ENCODE measurements at places on chromosomes 12 and 14.

GRCh38 chr14:88204221-88204620 is 118.8 kb downstream of the KCNK10 start:
- DNase-seq, result no peak

GRCh38 chr12:59700153-59700450 is 104.3 kb downstream of the SLC16A7 start:
- no peak for DNase-seq

- DNase-seq, result no peak
Measured at GRCh38 chr14:38419579-38419978, 163.7 kb upstream of the CLEC14A start.

DNA sequence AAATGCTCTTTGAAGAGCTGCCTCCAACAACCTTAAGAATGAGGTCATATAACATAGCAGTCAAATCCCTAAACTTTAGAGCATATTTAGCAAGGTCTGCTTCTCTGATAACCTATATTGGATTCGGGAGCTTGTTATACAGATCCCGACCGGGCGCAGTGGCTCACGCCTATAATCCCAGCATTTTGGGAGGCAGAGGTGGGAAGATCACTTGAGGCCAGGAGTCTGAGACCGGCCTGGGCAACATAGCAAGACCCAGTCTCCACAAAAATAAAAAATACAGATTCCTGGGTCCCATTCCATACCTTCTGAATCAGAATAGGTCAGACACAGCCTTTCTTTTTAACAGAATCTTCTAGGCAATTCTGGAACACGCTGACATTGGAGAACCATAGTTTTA is 46.7 kb downstream of the SPRING1 start:
- no peak for DNase-seq

- DNase-seq, result peak; percentile 28
Measured at GRCh38 chr14:59698793-59699192, 122.2 kb upstream of the CCDC175 start.

DNA sequence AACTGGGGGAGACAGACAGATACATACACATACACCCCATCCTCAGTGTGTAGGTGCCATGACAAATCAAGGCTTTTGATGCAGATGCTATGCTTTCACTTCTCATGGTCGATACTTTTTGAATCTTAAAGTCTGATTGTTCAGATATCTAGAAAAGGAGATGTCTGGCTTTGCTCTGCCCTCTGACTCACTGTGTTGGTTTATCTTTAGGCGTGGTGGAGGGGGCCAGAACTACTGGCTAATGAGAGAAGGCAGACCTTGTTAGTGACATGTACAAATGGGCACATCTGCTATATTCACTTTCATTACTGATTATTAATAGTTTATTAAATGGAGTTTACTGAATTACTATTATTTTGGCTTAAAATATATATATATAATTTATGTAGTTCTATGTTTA is 444.3 kb upstream of the RGS6 start:
- no peak for DNase-seq

DNA sequence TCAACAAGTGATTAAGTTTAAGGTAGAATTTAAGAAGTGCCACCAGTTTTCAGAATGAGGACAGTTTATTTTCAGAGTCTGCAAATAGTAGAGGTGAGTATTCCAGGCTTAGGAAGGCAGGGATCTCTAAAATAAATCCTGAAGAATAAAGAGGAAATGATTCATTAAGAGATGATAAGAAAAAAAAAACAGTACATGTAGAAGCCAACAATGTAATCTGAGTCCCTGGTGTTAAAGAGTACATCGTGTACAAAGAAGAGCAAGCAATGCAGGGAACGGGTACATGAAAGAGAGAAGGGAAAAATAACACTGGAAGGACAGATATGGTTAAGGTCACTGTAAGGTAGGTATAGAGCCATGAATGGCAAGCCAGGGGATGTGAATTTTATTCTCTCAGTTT is 95.2 kb upstream of the FOXG1 start:
- DNase-seq, result peak; percentile 22

GRCh38 chr12:56193025-56193578 is 3.8 kb upstream of the SMARCC2 start:
- DNase-seq, result peak; percentile 80

GRCh38 chr12:76018111-76018510 is 13.5 kb downstream of the PHLDA1 start:
- peak; percentile 55 for DNase-seq

- no peak for DNase-seq
Measured at GRCh38 chr12:105231396-105231795, 4.6 kb downstream of the APPL2 start.

DNA sequence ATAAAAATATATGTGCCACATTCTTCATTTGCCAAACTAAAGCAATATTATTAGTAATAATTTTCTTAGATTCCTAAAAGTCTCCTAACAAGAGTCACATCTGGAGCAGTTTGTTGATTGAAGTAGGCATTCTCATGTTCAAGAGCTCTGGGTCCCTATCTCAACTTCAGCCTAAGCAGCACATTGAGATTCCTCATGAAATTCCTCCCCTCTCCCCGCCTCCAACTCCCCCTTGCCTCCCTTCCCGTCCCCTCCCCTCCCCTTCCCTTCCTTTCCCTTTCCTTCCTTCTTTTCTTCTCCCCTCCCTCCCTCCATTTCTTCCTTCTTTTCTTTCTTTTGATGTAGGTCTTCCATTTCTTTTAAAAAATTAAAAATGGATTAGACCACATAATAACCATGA is 48.7 kb upstream of the NAV3 start:
- DNase-seq, result no peak

DNA sequence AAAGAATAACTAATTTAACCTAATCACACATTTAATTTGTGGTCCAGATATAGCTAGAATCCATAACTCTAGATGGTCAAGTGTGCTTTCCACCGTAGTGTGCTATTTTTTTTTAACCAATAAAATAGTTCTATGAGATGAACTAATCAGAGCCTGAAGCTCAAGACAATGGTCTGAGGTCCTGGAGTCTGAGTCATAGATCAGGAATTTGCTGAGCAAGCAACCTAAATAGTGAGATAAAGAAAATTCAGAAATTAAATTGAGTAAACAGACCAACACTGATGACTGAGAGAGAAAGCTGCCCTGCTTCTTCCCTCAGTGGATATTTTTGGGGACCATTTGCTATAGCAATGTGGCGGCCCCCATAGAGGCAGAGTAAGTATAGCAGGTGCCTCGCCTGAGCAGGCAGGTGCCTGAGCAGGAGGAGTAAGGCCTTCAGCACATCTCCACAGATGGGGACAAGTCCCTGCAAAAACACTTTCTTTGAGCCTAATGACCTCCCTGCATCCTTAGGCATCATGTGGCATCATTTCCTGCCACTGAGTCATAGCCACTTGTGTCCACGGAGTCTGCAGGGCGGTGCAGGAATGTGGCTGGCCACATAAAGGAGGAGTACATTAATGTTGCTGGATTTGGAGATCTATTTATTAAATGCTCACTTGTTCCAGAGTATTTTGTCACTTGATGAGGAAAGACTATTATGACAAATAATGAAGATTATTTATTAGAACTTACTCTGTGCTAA is 13.9 kb upstream of the CLEC4E start:
- peak; percentile 29 for DNase-seq

- DNase-seq, result no peak
Measured at GRCh38 chr14:96194657-96195431, 9.8 kb upstream of the BDKRB2 start.

GRCh38 chr12:12384571-12385340 is 27.9 kb downstream of the BORCS5 start:
- no peak for DNase-seq

- DNase-seq, result peak; percentile 75
Measured at GRCh38 chr12:8860165-8860961, 37.9 kb downstream of the A2ML1 start.

DNA sequence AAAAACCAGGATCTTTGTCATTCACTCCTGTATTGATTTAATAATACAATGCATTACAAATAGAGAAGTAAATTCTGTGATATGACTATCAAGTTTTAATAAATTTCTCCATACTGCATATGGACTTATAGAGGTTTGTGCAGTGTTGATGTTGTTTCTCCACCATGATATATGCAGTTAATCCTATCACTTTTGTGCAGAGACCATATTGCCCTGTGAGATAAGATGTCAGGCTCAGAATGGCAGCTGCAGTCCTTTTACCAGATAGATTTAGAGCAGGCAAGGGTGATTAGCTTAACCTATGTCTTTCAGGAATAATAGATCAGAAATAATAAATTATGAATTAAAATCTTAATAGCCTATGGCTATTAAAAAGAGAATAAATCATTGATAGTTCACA is 38.6 kb upstream of the KCNJ8 start:
- no peak for DNase-seq

DNA sequence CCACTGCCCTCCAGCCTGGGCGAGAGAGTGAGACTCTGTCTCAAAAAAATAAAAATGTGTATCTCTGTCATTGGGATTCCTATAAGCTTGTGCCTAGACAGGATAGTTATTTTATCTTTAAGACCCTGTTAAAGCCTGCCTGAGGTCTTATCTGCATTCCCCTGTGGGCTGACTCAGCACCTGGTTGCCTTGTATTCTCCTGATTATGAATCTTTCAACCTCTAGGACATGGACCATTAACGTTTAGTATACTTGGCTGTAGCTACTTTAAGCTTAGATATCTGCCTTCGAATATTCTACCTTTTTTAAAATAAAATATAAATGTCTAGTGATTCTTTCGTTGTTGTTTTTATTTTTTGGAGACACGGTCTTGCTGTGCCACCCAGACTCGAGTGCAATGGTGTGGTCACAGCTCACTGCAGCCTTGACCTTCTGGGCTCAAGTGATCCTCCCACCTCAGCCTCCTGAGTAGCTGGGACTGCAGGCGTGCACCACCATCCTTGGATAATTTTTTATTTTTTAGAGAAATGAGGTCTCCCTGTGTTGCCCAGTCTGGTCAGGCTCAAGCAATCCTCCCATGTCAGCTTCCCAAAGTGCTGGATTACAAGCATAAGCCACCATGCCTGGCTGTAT is 41.3 kb downstream of the RESF1 start:
- no peak for DNase-seq

DNA sequence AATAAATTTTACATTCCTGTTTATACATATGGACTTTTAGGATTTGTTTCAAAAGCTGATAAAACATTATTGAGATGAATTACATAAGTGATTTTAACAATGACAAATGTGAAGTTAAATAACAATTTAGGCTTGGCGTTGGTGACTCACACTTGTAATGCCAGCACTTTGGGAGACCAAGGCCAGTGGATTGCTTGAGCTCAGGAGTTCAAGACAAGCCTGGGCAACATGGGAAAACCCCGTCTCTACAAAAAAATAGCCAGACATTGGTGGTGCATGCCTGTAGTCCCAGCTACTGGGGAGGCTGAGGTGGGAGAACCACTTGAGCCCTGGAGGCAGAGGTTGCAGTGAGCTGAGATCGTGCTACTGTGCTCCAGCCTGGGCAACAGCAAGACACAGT is 7.4 kb downstream of the ACOT2 start:
- no peak for DNase-seq
